ENCODE measurements at places on chromosomes 11 and 22.
A peak's percentile ranks its signal among the peaks of the same experiment; 100 is the strongest.

DNA sequence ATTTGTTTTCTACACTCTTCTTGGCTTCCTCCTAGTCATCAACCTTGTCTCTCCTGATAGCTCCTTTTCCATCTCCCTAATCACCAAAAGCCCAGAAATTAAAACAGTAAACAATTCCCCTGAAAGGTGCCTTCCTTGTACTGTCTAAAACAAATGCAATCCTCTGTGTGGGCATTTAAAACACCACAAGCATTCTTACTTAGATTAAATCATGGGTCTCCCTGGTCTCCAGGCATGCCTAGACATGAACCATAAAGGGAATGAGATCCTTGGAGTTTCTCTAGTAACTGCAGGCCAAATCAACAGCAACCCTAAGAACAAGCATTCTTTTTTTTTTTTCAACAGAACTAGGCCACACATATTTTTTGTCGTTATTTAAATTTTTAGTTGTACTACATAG lies 1.9 kb downstream of the BTG4 start:
- DNase-seq, result no peak

GRCh38 chr11:107691000-107691750 lies 20.7 kb downstream of the SLN start:
- DNase-seq, result no peak

- DNase-seq, result no peak
Measured at GRCh38 chr11:126861796-126862459, 138.6 kb downstream of the KIRREL3 start.

GRCh38 chr11:111913997-111914396 lies 1.5 kb downstream of the HSPB2 start:
- no peak for DNase-seq

- DNase-seq, result no peak
Measured at GRCh38 chr11:32379719-32380118, 55.6 kb downstream of the WT1 start.

DNA sequence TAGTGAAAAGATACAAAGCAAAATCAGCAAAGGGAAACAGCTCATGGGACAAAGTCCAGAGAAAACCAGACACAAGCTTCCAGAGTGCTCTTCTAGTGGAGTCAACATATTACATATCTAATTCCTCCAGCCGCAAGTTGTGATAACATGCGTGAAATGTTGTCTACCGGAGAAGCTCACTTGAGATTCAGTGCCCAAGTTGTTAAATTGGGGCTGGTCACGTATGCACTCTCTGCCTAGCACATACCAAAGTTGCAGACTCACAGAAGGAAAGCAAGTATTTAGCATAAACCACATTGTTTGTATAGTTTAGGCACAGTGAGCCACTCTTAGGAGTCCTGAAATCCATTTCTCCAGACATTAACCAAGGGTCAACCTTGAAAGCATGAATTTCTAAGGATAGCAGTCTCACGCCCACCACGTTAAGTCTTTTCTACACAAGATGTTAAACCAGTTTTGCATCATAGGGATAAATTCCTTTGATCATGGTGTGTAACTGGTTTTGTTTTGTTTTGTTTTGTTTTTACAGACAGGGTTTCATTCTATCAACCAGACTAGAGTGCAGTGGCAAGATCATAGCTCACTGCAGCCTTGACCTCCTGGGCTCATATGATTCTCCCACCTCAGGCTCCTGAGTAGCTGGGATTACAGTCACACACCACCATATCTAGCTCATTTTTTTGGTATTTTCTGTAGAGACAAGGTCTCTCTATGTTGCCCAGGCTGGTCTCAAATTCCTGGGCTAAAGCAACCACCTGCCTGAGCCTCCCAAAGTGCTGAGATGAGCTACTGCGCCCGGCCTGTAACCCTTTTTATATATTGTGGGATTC lies 39.5 kb upstream of the EP300 start:
- no peak for DNase-seq

DNA sequence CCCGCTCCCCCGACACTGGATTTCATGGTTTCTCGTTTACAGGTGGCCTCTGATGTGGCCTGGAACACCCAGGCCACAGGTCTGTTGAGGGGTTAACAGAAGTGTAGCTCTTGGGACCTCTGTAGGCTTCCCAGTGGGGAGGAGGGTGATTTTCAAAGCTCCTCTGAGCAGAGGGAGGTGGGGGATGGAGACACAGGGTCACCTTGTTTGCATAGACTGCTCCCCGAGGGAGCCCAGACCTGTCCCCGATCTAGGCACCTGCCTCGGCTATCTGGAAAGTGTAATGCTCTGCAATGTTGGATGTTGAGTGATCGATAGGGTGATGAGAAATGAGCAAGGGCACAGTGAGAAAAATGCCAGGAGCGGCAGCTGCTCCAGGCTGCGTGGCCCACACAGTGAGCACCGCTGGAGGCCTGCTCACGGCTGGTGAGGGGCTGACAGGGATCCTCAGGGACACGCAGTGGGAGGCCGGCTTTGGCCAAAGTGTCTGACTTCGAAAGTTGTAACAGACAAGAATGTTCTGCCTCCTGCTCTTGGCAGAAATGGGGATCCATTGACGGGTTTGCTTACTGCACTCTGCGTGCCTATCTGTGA lies 594.1 kb downstream of the BRD1 start:
- no peak for DNase-seq

- no peak for DNase-seq
Measured at GRCh38 chr22:33405194-33405593, 347.0 kb upstream of the SYN3 start.

- no peak for DNase-seq
Measured at GRCh38 chr11:32305460-32305859, 129.9 kb downstream of the WT1 start.

DNA sequence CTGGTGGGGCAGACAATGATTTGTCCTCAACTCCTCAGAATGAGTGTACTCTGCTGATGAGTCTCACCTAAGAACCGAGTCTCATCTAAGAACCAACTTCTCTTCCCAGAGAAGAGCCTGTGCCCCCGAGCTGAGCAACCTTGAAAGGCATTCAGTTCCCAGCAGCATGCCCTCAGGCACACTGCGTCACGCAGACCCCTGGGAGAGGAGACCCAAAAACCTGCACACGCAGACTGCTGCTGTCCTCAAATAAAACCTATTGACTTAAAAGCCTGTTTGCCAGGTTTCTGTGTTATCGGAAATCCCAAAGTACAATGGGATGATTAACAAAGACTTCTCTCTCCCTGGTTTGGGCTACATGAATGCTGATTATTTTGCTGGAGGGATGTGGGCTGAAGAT lies 121.2 kb downstream of the C11orf58 start:
- DNase-seq, result no peak

GRCh38 chr11:33086017-33086416 lies 46.6 kb downstream of the TCP11L1 start:
- DNase-seq, result no peak

DNA sequence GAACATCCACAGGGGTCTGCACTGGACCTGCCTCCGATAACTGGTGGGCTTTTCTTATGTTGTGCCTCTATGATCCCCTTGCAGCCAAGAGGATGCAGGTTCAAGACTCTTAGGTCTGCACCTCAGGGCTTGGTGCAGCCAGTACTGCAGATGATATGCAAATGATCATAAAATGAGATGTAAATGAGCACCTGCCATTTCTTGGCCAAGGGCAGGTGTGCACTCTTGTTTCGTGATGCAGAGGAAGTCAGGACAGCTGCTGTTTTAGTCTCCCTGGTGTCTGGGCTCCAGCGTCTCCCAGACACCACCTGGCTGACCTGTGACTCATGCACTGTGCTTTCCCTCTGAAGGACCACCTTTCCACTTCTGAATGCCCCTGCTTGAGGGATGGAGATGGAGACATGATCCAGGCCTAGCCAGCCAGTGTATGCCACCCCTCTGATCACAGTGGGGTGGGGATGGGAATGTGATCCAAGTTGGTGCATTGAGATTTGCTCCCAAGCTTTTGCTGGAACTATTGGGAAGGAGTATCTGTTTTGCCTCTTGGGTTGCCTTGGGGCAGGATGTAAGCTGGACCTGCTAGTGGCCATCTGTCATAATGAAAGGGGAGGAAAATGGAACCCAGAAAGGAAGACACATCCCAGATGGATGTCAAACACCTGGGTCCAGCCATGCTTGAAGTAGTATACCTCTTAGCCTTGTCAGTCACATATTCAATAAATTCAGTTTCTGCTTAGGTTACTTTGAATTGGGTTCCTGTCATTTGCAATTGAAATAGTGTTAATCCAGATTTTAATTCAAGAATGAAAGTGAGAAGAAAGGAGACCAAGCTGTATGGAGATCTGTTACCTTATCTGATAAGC lies 3.3 kb upstream of the KCNJ11 start:
- DNase-seq, result no peak

DNA sequence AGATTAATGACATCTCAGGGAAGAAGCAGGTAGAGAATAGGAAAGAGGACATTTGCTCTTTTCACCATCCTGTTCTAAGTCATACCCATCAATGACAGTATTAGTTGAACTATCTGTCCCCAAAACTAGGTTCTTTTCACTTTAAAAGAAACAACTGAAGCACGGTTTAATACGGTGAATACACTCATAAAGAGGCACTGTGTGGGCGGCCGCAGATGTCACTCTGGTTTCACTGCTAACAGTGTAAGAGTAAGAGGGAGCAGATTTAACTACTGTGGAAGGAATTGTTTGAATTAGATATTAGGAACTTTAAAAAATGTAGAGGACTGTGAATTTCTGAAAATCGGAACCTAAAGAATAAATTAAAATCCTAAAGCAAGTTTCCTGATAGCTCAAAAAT lies 49.5 kb downstream of the VSIG10L2 start:
- DNase-seq, result no peak

DNA sequence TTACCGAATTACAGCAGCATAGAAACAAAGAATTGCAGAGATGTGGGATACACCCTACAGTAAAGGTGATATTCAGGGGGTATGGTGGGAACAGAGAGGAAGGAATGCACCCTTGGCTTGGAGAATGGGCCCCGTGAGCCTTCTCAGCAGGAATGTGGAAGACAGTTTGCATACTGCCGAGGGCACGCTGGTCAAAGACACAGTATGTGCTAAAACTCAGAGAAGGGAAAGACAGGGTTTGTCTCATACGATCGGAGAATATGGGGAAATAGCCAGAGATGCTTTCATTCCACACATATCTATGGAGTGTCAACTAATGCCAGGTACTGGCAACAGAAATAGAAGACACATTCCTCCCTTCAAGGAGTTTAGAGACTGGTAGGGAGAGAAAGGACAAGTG lies 36.9 kb downstream of the UBASH3B start:
- DNase-seq, result no peak

GRCh38 chr22:31092161-31092560 lies 11.0 kb downstream of the SMTN start:
- DNase-seq, result no peak

DNA sequence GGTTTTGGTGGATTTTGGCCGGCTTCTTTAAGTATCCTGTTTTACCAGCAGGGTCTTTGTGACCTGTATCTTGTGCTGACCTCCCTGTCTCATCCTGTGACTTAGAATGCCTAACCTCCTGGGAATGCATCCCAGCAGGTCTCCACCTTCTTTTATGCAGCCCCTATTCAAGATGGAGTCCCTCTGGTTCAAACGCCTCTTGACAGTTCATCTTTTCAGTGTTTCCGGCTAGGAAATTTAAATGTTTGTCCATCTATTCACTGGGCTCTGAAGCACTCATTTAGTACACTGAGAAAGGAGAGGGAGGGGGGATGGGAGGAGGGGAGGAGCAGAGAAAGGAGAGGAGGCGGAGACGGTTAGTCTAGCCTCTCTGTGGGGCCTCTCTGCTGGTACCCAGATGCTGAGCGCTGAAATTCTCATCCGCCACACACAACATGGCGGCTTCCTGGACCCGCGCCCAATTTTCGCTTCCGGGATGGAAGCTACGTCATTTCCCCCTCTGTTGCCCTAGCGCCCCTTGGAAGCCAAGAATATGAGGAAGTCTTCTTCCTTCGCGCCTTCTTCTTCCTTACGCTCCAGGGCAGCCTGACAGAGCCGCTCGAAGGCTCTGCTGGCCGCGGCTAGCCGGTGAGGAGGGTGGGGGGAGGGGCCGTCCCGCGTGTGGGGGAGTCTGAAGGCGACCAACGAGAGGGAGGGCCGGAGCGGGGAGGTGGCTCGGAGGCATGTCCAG lies 69.0 kb upstream of the SYT13 start:
- no peak for DNase-seq

- no peak for DNase-seq
Measured at GRCh38 chr11:40405614-40406013, 1053.8 kb downstream of the LRRC4C start.

DNA sequence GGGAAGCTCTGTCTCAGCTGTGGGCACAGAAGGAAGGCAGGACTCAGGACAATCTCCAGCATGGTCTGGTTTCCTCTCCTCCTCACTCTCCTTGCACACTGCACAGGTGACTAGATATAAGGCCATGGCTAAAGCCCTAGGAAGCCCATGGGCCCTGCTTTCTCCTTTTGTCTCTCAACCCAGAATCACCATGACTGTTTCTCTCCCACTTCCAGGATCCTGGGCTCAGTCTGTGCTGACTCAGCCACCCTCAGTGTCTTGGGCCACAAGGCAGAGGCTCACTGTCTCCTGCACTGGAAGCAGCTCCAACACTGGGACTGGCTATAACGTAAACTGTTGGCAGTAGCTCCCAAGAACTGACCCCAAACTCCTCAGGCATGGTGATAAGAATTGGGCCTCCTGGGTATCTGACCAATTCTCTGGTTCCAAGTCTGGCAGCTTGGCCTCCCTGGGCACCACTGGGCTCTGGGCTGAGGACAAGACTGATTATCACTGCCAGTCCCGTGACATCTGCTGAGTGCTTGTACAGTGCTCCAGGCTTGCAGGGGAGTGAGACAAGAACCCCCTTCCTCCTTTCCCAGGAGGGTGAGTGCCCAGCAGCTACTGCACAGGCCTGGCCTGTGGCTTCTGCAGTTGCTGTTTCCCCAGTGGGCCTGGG lies 104.0 kb upstream of the TOP3B start:
- DNase-seq, result no peak

DNA sequence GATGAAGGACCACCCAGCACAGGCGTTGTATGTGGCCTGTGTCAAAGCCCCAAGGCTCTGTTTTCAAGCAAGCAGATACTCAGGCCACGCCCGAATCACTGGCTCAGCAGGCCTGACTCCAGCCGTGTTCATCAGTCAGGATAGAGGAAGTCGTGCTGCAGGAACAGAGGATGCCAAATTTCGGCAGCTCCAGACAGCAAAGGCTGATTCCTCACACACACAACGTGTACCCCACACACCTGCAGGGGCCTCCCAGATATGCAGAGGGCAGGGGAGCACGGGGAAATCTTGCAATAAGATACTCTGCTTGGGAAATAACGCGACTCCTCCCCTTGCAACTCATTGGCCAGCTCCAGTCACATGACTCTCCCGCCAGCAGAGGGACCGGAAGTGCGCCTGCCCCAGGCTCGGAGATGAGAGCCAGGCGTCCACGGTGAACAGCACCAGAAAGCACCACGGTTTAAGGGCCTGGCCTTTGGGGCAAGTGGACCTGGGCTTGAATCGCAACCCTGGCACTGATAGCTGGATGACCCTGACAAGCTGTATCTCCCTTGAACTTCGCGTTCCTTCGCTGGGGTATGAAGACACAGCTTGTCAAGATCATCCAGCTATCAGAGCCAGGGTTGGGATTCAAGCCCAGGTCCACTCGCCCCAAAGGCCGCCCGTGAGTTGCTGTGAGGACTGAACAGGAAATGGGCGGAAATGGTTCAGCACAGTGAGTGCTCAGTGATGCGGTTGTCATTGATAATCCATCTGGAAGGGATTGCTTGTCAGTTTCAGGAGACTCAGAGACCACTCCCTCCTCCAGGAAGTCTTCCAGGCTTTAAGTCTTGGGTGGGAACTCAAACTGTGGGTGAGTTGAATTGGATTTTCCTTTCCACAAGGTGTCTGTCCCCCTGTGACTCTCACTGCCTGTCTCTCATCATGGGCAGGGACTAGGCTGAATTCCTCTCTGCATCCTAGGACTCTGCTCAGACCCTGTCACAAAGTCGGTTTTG lies 88.5 kb downstream of the MYEOV start:
- DNase-seq, result peak; percentile 36

GRCh38 chr11:122782222-122782621 lies 56.1 kb upstream of the CRTAM start:
- DNase-seq, result no peak

GRCh38 chr22:44438481-44439131 lies 59.4 kb downstream of the RTL6 start:
- no peak for DNase-seq
